NCI-H1417 (cell line): ENCODE measurements at places on chromosomes 1 and 21.
A peak's percentile ranks its signal among the peaks of the same experiment; 100 is the strongest.

GRCh38 chr1:159602501-159602999, 14.9 kb downstream of the APCS start:
- DNase-seq: no peak

- DNase-seq: no peak
Observed at GRCh38 chr1:162926906-162927305, 65.9 kb upstream of the CCDC190 start.

DNA sequence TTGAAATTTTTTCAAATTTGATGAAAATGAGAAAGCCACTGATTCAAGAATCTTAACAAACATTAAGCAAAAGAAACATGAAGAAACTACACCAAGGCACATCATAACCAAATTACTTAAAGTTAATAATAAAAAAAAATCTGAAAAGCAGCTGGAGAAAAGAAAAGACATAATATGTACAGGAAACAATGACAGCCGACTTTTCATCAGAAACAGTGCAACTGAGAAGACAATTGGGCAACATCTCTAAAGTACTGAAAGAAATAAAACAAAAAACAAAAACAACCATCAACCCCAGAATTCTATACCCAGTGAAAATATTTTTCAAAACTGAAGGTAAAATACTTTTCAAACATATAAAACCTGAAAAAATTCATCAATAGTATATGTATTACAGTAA, 73.8 kb upstream of the DMRTA2 start:
- DNase-seq: no peak

DNA sequence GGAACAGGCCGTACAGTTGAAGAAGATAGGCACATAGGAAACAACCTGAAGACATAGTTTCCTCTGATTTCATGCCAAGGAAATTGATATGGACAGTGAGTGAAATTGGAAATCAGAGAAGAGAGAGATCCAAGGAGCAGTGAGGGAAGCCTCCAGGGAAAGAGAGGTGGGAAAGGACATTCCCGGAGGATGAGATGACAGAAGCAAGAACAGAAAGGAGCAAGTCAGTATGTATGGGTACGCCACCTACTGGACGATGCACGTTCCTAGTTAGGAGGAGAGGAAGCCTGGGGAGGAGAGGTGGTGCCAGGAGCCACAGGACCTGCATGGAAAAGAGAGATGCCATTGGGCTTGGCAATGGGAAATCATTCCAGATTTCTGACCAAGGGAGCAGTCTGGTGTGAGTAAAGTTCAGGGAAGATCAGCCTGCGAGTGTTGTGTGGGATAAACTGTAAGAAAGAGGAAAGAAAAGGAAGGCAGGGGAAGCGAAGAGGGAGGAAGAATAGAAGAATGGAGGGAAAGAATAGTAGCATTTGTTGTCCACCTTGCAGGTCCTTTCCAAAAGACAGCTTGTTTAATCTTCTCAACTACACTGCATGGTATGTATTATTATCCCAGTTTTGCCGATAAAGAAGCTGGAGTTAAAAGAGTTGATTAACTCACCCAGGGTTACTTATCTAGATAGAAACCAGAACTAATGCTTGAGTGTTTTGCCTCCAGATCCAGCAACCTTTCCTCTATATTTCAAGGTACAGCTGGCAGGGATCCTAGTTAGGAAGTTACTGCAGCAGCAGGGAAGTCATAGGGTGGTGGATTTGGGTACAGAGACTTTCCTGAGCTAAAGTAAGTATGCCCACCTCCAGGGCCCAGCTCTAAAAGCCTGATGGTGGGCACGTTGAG, 27.4 kb downstream of the C1orf116 start:
- DNase-seq: peak; percentile 68

DNA sequence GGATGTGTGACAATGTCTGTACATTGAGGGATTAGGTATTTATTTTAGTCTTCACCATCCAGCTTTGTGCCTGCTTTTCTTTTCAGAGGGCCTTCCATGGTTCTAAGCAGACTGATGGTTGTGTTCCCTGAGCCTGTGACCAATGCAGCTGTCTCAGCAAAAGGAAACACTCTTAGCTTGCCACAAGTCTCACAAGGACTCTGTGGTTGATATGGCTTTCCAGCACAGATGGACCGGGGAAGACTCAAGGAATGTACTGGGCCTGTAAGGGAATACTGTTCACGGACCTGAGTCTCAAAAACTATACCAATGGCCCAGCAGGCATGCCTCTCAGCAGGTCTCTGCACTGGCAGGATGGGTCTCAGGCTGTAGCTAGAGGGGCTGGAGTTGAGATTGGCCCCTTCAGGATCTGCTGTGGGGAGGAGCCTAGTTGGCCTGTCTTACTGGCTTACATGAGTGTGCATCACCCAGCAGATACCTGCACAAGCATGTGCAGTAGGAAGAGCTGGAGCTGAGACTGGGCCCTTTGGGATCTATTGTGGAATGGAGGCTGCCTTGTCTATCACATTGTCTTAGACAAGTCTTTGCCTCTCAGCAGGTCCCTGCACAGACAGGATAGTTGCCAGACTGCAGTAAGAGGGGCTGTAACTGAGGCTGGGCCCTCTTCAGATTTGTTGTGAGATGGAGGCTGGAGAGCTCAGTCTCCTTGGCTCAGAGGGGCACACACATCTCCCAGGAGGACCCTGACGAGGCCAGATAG, 52.0 kb upstream of the PDC start:
- DNase-seq: no peak

GRCh38 chr1:164664127-164664526, 105.1 kb downstream of the PBX1 start:
- DNase-seq: no peak

DNA sequence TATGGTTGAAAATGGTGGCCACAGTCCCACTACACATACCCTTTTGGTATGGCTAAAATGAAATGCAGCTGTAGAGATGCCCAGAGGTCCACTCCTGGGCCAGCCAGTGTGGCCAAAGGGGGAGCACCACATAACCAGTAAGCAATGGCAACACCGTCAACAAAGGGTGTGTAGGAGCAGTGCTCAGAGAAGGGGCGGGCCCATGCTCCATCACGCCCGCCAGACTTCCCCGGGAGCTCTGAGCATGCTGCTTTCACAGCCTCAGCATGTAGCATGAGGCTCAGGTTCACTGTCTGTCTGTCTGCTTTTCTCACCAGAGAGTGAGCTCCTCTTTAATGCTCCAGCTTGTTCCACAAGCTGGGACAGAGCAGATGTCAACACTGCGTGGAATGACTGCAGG, 537.6 kb downstream of the MATN1 start:
- no peak for DNase-seq

DNA sequence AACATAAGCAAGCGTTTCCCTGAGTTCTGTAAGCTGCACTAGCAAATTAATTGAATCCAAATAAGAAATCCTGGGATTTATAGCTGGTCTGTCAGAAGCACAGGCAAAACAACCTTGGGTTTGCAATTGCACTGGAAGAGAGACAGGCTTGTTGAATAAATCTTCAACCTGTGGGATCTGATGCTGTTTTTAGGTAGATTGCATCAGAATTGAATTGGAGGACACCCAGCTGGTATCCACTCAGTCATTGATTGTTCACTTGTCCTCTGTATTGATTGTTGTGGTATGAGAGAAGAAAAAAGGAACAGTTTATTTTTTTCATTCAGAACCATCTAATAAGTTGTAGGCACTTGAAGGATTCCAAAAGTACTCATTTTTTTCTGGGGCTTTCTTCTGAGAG, 497.4 kb downstream of the SIPA1L2 start:
- no peak for DNase-seq

DNA sequence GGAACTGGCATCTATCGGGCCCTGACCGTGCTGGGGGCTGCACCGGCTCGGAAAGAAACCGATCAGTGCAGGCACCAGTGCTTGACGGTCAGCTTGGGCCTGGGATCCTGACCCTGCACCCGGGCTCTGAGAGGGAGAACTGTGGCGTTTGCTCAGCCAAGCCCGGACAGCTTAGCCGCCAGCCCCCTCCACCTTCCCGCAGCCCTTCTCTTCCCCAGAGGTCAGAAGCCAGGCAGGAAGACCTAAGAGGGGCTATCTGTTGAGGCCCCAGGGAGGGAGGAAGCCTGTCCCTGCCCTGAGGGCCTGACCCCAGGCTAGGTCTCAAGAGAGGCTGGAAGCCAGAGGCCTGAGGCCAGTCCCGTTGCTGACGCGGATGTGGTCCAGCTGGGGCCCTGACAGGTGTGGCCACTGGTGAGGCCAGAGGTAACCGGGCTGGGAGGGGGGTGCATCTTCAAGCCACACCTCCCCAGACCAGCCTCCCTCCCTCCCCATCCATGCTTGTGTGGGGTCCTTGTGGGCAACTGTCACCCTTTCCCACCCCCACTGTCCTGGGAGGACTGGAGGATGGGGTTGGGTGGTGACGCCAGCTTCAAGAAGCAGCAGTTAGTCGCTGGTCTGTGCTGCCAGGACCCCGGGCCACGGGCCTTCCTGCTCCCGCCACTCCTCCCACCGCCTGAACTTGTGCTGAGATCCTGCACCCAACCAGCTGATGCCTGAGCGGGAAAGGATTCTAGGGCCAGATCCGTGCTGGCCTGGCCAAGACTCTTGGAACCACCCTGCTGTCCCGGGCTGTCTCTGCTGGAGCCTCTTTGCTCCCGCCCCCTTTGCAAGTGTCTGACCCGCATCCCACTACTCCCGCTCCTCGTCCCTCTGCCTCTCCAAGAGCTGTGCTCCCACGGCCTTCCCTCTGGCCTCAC, 2.6 kb upstream of the DVL1 start:
- no peak for DNase-seq

DNA sequence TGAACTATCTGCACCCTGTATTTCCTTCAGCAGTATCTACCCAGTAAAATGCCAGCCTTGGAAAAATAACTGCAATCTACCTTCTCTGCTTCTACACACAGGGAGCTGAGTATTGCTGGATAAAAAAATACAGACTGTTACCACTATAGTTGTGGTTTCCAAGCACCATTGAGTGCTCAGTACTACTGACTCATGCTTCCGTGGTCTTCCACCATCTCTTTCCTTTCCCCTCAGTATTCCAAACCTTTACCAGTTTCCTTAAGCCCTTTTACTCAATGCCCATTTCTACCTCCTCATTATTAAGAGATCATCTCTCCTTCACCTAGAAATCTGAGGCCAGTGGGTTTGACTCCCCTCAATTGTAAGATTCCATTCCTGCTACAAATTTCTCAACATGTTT, 23.8 kb downstream of the GLMN start:
- no peak for DNase-seq

DNA sequence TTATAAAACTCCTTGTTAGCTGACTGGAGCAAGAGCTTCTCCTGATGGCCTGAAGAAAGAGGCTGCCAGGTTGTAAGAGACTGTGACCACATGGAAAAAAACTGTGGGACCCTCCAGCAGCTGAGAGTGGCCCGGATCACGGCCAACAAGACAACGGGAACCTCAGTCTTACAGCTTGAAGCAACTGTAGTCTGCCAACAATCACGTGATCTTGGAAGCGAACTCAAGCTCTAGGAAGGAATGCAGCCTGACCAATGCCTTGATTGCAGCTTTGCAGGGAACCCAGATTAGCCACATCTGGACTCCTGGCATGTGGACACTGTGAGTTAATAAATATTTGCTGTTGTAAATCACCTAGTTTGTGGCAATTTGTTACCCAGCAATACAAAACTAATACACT, 442.6 kb upstream of the PRMT6 start:
- DNase-seq: no peak

DNA sequence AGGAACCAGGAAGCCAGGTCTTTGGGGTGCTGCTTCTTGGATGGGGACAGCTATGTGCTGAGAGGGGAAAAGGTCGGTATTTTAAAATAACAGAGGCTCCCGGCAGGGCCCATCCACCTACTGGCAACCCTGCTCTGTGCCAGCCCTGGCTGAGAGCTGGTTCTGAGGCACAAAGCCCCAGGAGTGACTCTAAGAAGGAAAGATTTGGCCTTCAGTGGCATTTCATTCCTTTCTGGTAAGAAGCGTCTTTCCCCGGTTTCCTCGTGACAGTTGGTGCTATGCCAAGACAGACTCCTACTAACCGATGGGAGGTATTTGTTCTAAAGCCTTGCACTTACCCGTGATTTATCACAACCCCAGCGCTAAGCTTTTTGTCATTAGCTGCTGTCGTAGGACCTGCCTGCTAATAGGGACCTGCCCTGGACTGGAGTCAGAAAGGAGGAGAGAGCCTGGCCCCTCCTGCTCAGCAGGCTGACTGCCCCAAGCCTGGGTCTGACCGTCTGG, 123.1 kb upstream of the ADAR start:
- DNase-seq: no peak

DNA sequence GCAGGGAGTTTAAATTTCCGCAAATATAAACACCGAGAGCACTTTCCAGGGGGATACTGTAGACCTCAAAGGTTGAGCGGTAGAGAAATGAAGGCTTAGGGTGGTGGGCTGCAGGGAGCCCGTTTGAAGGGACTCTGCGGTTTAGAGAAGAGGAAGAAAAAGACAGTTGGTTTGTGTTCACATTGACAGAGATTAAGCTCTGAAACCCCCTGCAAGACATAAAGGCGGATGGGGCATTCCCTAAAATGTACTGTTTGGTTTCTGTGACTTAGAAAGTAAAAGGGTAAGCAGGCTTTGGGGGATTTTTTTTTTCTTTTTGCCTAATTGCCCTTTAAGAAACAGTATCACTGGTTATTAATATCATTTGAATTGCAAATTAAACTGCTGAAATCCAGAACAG, 1.3 kb downstream of the KAZN start:
- no peak for DNase-seq

DNA sequence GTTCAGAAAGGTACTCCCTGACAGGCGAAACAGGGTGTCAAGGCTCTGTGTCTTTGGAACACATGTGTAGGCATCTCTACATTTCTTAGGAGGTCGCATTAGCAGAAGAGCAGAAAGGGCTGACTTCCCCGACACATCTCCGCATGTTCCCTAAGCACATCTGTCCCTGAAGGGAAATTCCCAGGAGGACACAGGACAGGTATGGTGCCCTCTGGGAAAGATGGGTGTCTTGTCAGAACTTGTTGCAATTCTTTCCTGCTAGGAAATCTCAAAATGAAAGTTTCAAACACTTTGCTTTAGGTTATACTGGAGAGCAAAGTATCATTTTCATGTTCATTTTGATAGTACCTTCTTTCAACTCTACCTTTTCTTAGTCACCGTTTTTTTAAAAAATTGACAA, 2.0 kb downstream of the DSCAM start:
- DNase-seq: peak; percentile 17

GRCh38 chr1:243917863-243918565, 68.0 kb upstream of the AKT3 start:
- DNase-seq: peak; percentile 18

DNA sequence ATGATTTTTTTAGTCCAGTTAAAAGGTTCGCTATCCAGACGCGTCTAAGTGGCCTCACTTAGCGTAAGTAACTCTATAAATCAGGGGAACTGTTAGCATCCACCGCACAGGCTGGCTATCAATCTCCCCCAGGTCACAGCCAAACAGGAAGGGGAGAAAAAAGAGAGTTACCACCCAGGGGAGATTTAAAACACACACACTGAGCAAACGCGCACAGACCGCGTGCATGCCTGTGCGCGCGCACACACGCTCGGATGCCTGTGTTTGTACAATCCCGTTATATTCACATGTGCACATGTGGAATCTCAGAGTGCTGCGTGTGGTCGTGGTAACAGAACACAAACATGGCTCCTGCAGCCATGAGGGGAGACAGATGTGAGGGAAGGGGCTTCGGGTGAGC, 125.4 kb downstream of the CASZ1 start:
- DNase-seq: no peak
